Hematopoietic multipotent progenitor cell treated with erythropoietin and hydrocortisone succinate and interleukin-3 and kit ligand, for 17 days (in vitro differentiated cells): ENCODE measurements at places on chromosomes 13 and 19.
A peak's percentile ranks its signal among the peaks of the same experiment; 100 is the strongest.

DNA sequence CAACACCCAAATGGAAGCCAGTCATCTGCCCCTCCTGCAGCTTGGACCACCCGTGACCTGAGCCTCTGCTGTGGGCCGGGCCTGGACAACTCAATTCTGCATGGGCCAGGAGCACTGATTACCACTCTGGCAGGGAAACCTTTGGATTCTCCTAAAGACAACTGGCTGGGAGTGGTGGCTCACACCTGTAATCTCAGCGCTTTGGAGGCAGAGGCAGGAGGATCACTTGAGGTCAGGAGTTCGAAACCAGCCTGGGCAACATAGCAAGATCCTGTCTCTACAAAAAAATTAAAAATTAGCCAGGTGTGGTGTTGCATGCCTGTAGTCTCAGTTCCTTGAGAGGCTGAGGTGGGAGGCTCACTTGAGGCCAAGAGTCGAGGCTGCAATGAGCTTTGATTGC is 6.5 kb downstream of the EPS15L1 start:
- no peak for DNase-seq

DNA sequence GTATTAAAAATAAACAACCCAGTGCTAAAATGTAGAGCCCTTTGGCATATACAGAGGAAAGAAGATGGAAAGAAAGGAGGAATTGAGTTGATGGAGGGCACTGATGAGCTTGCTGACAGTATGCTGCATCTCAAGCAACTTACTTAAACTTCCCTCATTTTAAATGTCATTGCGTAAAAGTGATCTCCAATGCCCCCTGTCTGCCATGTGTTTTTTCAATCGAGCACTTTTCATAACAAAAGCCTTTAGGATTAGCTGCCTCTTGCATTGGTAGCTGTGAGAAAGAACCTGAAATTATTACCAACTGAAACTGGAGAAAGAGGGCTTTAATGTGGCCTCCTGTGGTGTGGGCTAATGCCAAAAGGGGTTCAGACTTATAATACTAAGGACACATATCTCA is 541.6 kb downstream of the SUCLA2 start:
- no peak for DNase-seq

- no peak for DNase-seq
Measured at GRCh38 chr13:45876781-45877180, 25.2 kb upstream of the SIAH3 start.

- DNase-seq: no peak
Measured at GRCh38 chr13:86765462-86765861, 905.7 kb upstream of the SLITRK5 start.

- no peak for DNase-seq
Measured at GRCh38 chr19:18611327-18612050, 1.2 kb upstream of the TMEM59L start.

DNA sequence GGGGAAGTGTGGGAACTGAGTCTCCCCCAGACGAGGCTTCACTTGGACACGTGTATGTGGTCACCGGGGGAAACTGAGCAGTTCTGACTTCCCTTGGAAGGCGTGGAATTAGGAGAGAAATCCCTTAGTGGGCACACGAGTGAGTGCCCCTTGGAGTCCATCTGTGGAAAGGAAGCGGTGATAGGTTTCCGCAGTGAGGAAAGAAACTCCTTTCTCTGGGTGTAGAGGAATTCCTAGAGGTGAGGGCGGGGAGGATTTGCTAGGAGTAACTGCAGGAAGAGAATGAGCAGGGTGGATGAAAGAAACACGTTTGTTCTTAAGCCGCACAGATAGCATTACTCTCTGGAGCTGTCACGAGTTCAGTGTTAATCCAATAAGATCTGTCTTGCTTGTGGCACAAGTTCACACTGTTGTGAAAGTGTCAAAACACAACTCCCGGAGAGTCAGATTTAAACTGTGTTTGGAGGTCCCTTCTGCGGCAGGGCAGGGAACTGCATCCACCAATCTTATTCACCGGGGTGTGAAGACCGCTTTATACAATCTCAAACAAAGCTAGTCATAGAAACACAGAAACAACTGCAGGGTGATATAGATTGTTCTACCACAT is 1.2 kb downstream of the KL start:
- DNase-seq: no peak

DNA sequence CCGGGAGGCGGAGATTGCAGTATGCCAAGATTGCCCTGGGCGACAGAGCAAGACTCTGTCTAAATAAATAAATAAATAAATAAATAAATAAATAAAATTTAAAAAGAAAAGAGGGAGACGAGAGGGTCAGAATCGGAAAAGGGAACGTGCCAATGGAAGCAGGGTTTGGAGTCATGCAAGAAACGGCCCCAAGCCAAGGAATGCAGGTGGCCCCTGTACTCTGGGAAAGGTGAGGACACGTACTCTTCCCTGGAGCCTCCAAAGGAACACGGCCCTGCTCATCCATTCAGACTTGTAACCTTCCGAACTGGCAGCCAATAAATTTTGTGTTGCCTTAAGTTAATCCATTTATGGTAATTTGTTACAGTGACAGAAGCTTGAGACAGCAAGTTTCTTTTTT is 19.9 kb upstream of the PNMA8C start:
- DNase-seq: no peak

DNA sequence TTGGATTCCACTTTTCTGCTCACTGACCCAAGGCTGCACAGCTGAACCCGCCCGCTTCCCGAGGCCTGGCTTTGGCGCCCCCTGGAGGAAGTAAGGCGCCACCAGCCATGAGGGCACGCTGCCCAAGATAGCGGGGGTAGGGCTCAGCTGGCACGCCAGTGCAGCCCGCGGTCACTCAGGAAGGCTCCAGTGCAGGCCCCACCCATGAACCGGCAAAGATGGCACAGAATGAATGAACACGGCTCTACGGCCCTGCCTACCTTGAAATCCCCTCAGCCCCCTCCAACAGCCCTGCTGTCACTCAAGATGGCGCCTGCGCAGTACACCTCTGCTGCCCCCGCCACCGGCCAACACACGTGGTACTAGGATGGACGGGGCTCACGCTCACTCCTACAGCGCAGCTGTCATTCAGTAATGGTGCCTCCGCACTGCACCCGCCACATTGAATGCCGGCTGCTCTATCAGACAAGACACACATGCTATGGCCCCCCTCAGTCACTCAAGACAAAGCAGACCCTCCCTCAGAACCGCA is 3.0 kb downstream of the PEG3 start:
- no peak for DNase-seq

DNA sequence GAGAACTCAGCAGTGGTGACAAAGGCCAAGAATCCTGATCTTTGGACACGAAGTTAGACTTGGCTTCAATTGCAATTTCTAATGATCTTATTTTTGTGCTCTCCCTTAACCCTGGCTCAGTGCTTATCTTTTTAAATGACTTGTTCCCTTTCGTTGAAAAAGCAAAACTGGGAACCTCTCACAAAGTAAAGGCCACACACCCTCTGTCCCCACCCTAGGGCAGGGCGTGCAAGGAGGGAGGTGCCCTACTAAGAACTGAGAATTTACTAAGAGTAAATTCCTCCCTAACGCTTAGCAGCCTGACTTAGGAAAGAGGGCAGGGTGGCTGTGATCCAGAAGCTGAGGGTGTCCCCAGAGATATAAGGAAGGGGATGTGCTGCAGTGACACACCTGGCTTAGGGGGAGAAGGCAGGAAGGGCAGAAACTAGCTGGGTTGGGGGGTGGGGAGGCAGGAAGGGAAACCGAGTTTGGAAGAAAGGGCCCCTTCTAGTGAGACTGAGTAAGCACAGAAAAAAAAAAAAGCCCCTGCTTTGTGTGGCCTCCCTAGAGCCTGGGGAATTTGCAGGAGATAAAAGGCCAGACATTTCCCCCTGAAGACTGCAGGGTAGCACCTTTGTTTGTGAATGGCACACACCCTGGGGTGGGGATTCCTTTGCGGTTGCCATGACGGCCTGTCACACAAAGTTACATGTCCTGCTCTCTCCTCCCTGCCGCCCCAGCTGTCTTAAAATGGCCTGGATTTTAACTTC is 435.1 kb downstream of the EFNB2 start:
- DNase-seq: no peak

GRCh38 chr13:27104606-27105005 is 67.0 kb downstream of the USP12 start:
- DNase-seq: no peak

DNA sequence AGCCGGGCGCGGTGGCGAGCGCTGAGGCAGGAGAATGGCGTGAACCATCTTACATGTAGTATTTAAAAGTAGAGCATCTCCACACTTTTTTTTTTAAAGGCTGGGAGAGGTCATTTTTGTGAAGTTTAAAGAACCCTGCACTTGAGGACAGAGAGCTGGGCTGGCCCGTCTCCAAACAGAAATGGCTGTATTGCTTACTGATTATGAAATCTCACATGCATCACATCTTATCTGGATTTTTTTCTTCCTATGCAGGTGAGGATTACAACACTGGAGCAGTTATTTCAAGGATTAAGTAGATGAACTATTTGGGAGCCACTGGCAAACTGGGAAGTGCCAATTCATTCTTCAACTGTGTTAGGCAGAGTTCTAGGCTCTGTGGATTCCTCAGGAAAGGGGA is 59.5 kb downstream of the TEX26 start:
- no peak for DNase-seq

DNA sequence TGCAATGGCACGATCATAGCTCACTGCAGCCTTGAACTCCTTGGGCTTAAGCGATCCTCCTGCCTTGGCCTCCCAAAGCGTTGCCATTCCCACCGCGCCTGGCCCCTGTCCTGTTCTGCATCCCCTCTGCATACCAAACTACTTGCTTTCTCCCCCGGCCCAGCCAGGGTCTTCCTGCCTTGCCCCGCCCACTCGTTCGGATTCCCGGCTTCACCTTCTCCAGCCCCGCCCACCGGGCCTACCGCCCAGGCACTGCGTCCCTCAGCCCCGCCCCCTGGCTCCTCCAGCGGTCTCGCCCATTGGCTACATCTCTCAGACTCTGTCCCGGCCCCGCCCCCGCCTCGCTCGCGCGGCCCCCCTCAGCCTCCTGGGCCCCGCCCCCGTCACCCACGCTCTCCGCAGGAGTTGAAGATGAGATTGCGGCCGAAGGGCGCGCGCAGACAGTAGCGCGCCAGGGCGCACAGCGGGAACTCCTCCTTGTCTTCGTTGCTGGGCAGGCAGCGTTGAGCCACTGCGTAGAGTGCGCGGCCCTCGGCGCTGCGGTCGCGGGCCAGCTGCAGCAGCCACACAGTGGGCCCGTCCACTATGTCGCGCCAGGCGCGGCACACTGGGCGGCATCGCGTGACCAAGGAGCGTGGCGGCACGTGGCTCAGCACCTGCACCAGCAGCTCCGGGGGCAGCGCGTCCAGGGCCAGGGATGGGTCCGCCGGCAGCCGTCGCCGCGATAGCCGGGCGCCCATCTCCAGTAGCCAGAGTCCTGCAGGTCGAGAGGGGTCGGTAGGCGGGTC is 19.0 kb downstream of the MRPS12 start:
- peak; percentile 62 for DNase-seq

GRCh38 chr13:53069800-53070199 is 41.2 kb downstream of the OLFM4 start:
- DNase-seq: no peak

DNA sequence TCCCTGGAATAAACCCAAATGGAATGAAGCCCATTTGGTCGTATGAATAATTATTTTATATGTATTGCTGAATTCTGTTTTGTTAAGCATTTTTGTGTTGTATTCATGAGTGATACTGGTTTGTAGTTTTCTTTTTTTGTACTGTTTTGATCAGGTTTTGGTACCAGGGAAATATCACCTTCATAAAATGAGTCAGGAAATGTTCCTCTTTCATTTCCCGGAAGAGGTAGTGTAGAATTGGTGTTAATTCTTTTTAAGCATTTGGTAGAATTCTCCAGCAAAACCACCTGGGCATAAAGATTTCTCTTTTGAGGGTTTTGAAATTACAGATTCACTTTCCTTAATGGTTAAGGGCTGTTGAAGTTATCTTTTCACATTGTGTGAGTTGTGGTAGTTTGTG is 13.3 kb downstream of the SPATA13 start:
- DNase-seq: no peak

DNA sequence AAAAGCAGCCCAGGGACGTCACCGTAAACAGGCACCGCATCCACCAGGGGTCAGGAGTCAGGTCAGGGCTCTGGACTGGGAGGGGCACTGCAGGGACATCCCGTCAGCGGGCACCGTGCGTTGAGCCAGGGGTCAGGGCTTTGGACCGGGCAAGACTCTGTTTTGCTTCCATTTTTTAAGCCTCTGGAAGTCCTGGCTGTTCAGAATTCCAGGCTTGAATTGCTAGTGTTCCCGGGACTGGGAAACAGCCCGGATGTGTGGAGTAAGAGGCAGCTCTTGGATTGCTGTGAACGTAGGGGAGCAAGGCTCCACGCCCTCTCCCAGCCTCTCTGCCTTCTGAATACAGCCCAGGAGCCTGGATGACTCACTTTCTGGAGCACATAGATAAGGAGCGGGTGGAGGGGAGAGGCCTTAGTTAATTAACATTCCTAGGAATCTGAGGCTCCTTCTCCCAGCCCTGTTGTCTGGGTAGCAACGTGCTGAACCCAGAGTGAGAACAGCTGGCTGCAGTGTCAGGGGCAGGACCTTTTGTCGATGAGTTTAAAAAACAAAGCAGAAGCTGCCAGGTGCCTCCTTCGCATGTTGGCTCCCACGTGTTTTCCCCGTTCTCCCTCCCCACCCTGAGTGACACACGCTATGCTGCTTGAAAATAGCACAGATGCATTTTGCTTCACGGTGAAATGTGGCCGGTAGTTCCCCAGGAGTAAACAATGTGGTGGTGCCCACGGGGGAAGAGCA is 21.9 kb downstream of the ATP11A start:
- DNase-seq: peak; percentile 89

GRCh38 chr19:34269489-34269888 is 15.1 kb downstream of the GARRE1 start:
- DNase-seq: no peak

DNA sequence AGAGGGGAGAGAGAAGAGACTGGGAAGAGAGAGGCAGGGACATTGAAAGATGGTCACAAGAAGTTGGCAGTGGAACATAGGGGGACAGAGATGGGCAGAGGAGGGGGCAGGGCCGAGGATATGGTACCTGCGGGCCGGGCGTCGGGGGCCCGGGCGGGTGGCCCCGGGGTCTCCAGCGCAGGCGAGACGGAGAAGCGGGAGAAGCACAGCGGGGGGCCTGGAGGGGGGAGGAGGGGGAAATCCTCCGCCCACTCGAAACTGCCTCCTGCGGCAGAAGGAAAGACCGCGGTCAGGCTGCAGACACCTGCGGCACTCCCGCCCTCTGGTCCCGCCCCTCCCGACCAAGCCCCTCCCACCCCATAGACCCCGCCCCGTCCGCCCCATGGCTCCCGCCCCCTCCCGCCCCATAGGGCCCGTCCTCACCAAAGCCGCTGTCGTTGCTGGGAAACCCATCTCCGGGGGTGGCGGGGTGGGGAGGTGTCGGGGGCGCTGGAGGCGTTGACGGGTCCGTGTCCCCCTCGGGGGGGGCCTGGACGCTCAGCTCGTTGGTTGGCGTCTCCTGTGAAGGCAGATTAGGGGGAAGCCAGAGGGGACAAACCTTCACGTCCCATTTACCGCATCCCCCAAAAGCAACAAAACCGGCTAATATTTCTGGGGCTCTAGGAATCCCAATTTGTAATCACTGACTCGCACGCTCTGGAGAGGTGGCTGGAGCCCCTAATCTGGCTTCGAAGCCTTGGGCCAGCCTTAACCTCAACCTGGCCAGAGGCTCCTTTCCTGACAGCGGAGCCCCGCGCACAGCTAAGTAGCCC is 20.4 kb downstream of the LMTK3 start:
- peak; percentile 26 for DNase-seq
